ENCODE measurements at places on chromosomes 16 and 17.

DNA sequence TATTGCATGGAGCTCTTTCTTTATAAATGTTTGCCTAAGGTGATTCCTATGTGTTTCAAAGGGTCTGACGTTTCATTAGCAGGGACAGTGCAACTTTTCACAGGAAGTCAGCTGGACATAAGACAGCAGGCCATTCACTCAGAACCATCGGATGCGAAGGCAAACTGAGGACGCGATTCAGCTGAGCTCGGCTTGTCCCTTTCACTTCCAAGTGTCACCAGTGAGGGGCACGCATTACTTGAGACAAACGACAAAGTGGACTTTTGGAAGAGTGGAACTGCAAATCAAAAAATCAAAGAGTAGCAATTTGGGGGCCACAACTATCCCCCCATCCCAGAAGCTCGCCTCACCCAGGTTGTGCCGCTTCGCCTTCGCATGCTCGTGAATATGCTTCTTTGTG, 14.6 kb downstream of the USP22 start:
- DNase-seq, result no peak

DNA sequence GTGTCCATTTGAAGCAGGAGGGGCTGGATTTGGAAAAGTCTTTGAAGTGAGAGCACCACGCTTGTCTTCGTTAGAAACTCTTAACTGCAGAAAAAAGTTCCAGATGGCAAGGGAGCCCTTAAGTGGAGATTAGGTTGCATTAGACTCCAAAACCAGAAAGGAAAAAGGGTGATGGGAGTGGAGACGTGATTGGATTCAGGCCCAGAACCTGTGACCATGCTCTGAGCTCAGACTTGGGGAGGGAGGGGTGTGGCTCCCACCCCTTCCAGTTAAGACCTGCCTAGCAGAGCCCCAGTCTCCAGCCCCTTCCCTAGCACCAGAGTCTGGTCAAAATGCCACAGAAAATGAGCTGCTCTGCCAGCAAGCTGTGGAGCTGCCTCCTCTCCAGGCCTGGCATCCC, 6.4 kb upstream of the LGALS9 start:
- DNase-seq, result no peak

DNA sequence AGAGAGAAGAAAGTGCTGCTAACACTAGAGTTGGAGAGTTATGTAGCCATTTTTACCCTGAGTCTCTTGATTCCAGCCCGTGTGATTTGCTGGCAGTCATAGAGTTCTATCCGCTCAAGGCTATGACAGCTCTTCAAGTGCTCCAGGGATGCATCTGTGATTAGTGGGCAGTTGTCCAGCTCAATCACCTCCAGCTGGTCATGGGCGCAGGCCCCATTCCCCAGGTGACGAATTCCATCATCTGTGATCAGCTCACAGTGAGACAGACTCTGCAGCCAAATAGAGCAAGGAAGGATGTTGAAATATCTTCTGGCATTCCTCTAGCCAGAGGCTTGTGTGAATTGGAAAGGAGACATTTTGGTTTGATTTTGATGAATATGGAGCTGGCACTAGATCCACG, 38.4 kb upstream of the STAC2 start:
- DNase-seq, result no peak

GRCh38 chr17:14203388-14203787, 33.3 kb downstream of the CDRT15 start:
- no peak for DNase-seq

DNA sequence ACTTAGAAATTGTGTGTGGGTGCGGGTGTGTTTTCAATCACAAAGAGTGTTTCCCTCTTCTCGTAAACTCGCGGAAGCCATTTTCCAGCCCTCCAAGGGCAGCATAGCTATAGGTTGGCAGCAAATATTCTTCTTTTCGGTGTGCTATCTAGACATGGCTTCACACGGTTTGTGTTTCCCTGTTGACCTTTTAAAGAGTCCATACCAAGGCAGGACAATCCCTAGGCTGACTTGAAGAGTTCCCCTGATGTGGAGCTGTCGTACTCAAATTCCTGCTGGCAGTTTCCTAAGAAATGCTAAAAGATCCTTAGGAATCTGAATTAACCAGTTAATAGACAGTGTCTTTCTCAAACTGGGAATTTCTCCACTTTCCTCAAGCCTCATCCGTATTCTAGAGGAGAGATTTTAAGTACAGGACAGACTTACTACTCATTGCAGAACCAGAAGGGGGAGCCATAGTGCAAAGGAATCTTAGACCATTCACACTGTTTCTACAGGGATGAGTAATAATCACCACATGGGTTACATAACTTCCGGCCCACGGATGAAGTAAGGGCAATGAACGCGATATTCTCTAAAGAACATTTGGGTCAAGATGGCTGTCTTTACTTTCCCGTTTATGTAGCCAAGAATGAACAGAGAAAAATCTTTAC, 288.6 kb upstream of the ELAC2 start:
- no peak for DNase-seq

DNA sequence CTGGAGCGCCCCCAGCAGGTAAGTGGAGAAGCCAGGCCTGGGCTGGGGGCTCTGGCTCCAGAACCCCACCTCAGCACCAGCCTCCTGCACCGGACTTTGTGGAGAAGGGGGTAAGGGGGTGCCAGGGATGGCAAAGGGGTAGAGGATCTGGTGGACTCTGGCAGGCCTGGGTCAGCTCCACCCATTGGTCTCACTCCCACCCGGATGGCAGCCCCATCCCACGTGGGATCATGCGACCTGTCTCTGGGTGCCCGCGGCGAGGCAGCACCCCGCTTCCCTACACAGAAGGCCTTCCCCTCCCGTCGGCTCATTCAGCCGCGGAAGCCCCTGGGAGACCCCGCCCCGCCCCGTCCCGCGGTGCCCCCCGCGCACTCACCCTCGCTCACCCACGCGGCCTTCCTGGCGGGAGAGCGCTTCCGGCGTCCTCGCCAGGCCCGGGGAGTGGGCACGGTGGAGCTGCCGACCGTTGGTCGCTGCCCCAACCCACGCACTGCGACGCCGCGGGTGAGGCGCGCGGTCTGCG, 498 bp upstream of the PLEKHG4 start:
- DNase-seq, result no peak

DNA sequence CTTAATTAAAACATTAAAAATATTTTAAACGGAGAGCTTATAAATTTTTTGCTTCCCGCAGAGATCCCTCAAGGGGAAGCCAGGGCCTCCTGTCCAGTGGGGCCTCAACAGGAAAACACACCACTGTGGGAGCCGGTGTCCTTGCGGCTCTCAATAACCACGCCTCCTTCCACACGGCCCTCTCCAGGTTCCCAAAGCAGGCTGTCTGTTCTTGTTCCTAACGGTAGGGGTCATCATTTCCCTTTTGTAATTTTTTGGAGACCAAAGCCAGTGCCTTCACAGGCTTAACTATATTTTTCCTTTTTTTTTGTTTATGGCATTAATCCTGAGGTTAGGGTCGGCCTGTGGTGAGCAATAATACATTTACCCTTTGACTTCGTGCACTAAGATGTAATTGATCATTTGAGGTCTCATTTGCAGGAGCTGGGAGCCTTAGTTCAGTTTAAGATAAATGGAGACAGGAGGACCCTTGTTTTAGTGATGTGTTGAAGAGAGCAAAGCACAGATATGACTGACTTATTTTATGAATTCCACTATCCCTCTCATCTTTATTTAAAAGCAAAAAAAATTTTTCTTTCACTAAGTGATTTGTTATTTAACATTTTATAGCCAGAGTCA, 77.5 kb upstream of the N4BP1 start:
- DNase-seq, result no peak

- DNase-seq, result no peak
Measured at GRCh38 chr16:64180136-64180900, 941.5 kb downstream of the CDH11 start.

GRCh38 chr17:59287452-59287851, 44.0 kb upstream of the YPEL2 start:
- no peak for DNase-seq

- no peak for DNase-seq
Measured at GRCh38 chr17:40548491-40548981, 16.7 kb downstream of the CCR7 start.

DNA sequence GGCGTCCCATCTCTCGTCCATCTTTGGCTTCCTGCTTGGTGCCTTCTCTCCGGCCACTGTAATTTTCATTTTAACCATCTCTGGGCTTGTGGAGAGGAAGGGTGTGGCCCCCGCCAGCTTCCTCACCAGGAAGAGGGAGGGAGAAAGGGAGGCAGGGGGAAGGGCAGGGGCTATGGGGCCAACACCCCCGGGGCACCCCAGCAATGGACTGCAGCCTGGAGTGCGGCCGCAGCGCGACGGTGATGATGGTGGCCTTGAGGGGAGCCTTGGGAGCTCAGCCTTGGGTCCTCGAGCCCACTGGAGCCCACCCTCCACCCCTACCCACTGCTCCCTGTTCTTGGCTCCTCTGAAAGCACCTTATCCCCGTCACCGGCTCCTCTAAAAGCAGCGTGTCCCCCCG, 9.5 kb downstream of the METRNL start:
- DNase-seq, result no peak

- DNase-seq, result no peak
Measured at GRCh38 chr16:85619101-85619891, 6.2 kb downstream of the GSE1 start.

- DNase-seq, result peak; percentile 59
Measured at GRCh38 chr16:10385725-10386516, at the start of gene ATF7IP2. ATF7IP2 (plus strand) TSS chr16:10386061; CDS start chr16:10430621, 44,560 bp downstream.

- no peak for DNase-seq
Measured at GRCh38 chr16:89633064-89633631, 19.7 kb downstream of the DPEP1 start.

DNA sequence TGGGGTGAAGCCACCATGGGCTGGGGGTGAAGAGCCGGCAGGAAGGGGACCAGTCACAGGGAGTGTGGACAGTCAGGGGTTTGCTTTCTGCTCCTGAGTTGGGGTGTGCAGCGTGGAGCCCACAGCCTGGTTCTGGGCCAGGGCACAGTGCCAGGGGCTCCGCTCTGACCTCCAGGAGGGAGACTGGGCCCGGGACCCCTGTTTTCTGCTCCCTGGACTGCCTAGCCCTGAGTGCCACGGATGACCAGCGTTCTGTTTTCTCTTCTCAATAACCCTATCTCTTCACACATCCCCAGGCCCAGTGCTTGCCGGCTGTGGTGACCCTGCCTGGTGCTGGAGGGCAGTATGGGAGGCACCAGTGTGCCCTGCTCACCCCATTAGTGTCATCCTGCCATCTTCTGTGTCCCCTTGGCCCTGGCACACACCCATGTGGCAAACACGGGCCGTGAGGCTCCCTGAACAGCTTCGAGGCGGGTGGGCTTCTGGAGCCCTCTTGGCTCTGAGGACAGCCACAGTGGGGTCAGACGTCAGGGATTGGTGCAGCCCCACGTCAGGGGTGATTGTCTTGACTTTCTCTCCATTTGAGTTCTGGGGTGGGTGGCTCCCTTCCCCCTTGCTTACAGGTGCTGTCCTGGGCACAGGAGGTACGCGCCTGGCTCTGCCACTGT, 1.1 kb downstream of the CEMP1 start:
- DNase-seq, result no peak

GRCh38 chr16:70582280-70582978, 58.8 kb downstream of the SF3B3 start:
- no peak for DNase-seq

GRCh38 chr16:66517586-66518263, 32.2 kb downstream of the TK2 start:
- DNase-seq, result no peak

- DNase-seq, result no peak
Measured at GRCh38 chr16:629185-629832, 1.5 kb upstream of the WFIKKN1 start.

- no peak for DNase-seq
Measured at GRCh38 chr17:67542219-67543114, 165.4 kb downstream of the PITPNC1 start.

DNA sequence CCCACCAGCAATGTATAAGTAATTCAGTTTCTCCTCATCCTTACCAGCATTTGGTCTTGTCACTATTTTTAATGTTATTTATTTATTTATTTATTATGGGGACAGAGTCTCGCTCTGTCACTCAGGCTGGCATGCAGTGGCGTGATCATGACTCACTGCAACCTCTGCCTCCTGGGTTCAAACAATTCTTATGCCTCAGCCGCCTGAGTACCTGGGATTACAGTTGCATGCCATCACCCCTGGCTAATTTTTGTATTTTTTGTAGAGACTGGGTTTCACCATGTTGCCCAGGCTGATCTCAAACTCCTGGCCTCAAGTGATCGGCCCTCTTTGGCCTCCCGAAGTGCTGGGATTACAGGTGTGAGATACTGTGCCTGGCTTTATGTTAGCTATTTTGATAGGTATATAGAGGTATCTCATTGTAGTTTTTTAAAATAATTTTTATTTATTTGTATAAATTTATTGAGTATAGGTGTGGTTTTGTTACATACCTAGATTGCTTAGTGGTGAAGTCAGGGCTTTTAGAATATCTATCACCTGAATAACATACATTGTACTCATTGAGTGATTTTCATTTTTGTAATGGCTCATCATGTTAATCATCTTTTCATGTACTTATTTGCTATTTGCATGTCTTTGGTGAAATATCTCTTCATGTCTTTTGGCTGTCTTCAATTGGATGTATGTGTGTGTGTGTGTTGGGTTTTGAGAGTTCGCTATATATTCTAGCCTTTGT, 53.3 kb downstream of the TANC2 start:
- DNase-seq, result no peak

- DNase-seq, result no peak
Measured at GRCh38 chr17:49252148-49252695, 21.6 kb upstream of the PHOSPHO1 start.

DNA sequence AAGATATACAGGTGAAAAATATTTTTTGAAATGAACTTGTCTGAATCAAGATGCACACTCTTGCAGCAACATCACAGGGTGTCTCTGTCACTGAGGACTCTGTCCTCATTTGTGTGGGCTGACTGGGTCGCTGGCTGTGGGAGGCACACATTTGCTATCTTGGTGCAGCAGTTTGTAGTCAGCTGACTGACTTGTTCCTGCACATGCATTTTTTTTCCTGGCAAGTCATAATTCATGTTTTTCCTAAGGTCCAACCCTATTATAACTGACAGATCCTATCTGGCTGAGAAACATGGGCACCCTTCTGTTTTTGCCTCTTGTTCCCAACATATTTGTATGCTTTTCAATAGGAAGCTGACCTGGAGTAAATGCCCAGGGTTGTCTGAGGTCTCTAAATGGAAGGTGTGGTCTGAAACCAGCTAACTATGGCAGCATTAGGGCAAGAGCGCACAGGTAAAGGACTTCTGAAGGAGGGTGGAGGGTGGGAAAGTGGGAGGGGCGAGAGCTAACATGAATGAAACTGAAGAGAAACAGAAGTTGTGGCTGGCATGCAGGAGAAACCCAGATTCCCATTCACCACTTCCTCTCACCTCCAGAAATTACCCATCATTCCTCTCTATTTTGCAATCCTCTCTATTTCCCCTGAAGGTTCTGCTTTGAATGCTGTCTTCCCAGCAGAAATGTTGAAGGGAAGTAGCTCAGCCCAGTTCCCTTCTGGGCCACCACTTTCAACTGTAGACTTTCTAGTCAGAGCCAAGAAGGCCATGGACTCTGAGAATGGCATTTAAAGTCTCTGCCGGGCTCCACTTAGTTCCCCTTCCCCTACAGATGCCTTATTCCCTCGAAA, 166.1 kb downstream of the PRKCA start:
- no peak for DNase-seq

- DNase-seq, result no peak
Measured at GRCh38 chr16:1441391-1441829, 2.9 kb downstream of the CCDC154 start.

Measured in dorsolateral prefrontal cortex (tissue), 122 donors.